ENCODE measurements at places on chromosomes 2 and 18.
A peak's percentile ranks its signal among the peaks of the same experiment; 100 is the strongest.

DNA sequence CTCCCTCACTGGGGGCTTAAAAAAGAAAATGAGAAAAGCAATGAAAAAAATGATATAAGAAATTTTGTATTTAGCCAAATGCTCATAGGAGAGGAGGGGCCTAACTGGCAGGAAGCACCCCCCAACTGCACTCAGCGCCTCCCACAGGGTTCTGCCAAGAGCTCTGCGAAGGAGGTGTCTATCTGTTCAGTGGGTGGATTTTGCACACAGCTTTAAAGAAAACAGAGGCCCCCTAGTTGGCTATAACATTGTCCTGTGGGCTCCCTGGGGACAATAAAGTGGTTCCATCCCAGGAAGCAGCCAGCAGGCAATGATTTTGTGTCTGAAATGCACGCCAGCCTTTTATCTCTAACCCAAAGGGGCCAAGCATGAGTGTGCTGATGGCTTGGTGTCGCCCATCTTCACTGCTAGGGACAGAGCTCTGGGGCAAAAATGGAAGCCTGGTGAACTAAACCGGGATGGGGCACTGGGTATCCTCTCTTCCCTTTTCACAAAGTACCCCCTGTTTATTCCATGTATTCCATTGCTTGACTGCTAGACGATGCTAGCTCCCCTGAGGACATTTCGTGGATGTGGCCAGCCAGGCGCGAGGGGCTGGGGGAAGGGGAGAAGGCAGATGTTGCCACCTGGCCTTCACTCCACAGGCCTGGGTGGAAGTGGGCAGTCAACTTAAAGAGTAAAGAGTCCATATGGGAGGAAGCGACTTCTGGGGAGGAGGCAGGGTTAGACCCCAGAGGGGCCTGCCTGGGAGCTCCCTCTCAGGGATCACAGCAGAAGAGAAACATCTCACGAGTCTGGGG is 205.7 kb downstream of the CYP26B1 start:
- DNase-seq, result no peak

DNA sequence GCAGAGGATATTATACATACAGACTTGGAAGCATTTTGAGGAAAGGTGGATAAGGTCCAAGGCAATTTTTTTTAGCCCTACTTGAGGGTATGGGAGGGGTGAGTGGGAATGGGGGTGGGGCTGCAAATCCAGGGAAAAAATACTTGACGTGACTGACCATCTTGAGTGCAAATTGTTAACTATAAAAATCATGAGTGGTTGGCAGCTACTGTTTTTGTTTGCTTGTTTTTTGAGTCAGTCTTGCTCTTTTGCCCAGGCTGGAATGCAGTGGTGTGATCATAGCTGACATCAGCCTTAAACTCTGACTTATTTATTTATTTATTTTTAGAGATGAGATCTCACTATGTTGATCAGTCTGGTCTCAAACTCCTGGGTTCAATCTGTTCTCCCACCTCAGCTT is 458.8 kb downstream of the PIK3C3 start:
- DNase-seq, result no peak

GRCh38 chr2:234373481-234374149 is 123.3 kb downstream of the ARL4C start:
- no peak for DNase-seq

- no peak for DNase-seq
These were observed 140.4 kb downstream of the RBMS1 start for GRCh38 chr2:160353166-160353565.

- no peak for DNase-seq
These were observed 222.0 kb downstream of the TMEM182 start for GRCh38 chr2:102983786-102984185.

DNA sequence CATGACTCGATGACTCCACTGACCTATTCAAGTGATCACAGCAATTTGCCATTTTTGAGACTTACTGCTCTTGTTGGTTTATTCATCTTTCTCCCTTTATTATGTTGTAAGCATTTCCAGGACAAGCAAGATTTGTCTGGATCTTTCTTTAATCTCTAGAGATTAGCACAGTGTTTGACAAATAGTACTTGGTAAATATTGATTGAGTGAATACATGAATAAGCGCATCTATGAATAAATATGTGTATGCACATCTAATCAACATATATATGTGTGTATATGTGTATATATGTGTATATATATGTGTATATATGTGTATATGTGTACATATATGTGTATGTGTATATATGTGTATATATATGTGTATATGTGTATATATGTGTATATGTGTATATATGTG is 7.3 kb downstream of the TMX3 start:
- DNase-seq, result no peak

DNA sequence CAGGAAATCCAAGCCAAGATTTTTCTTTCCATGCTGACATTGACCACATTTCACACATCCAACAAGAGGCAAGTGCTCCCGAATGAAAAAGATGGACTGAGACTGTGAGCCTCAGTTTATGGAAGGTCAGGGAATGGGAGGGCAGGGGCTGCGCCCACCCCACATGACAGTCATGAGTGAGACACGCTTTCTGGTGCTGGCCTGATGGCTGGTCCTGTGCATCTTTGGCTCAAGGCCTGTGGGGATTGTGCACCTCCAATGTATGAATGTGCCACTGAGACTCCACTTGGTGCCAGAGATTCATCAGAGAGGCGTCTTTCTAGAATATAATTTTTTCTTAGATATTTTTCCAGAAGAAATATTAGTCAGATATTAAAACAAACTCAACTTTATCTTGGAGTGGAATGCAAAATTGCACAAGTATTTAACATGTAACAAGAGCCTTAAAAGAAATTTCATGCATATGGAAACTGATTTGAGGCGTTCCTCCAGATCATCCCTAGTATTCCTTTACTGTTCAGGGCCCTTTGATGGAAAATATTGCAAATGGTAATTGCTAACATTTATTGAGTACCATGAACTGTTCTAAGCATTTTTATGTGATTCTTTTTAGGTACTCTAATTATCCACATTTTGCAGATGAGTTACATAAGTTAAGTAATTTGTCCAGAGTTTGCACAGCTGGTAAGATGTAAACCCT is 87.3 kb upstream of the GPR45 start:
- no peak for DNase-seq

DNA sequence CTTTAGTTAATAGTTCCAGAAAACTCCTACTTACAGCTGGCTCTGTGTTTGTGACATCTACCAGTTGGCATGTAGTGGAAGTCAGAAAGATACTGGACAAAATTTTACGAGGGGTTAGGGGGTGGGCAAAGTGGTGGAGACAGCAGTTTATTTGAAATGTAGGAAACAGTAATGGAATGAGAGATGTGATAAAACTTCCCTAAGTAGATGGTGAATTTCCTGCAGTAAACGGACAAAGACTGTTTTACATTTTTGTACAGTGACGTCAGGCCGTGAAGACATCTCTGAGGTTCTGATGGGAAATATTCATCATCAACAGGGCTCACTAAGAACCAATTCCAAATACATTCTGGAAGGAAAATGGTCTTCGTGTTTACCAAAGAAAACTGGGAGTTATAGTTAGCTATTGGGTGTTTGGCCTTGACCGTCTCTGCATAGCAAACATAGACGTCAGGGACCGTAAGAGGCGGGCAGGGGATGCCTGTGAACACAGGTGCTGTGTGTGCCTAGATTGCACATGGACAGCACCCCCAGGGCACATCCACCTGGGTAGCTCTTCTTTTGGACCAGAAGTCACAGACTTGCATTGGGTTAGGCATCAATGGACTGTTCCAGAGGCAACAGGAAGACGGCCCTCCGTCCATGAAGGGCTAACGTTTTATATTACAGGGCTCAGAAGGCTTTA is 131.5 kb downstream of the ZNF516 start:
- no peak for DNase-seq

GRCh38 chr2:147433822-147434221 is 411.0 kb upstream of the ACVR2A start:
- DNase-seq, result no peak

DNA sequence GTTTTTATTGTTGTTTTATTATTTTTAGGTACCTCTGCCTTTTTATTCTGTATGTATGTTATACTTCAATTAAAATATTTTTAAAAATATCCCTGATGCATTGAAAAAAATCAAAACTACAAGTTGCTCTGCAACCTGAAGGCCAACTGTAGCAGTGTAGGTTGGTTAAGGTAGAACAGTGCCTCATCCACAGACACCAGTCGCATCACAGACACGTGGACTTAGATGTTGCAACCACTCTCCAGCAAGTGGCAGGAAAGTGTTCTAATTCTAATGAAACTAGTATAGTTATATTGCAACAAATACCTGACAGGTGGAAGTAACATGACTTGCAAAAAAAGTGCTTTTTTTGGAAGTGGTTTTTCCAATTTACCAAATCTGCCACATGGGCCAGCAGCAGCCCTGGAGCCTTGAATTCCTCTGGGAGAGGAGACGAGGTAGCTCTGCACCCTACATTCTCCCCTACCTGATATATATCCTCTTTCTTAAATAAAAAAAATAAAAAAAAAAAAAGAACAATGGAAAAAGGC is 28.4 kb upstream of the SLC3A1 start:
- DNase-seq, result no peak

GRCh38 chr2:159968279-159968900 is 94.0 kb downstream of the PLA2R1 start:
- DNase-seq, result peak; percentile 32

DNA sequence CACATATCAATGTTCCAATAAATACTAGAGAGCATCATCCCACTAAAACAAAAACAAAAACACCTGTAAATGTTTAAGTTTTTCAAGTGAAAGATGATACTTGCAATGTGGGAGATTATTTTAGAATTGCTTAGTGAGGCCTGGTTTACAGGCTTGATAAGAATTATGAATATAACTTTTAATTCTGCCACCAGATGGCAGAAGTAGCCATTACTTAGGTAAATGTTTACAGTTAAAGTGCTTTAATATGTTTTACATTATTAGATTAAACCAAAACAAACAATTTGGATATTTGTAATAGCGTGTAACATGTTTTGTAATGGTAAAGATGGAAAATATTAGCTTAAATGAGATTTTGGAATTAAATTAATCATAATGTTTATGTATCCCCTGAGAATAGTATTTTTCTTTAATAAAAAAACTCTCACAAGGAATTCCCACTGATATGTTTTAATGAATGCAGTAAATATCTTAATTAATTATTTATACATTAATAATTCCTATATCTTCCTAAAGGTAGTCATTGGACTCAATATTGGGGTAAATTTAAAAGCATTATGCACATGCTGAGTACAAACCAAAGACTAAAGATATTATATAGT is 522.0 kb downstream of the SPAG16 start:
- DNase-seq, result no peak

GRCh38 chr2:118784860-118785259 is 62.6 kb downstream of the EN1 start:
- DNase-seq, result no peak

- DNase-seq, result no peak
These were observed 1345.8 kb upstream of the LRRTM1 start for GRCh38 chr2:81650048-81650971.

GRCh38 chr2:127951026-127951425 is 65.3 kb upstream of the AMMECR1L start:
- no peak for DNase-seq

DNA sequence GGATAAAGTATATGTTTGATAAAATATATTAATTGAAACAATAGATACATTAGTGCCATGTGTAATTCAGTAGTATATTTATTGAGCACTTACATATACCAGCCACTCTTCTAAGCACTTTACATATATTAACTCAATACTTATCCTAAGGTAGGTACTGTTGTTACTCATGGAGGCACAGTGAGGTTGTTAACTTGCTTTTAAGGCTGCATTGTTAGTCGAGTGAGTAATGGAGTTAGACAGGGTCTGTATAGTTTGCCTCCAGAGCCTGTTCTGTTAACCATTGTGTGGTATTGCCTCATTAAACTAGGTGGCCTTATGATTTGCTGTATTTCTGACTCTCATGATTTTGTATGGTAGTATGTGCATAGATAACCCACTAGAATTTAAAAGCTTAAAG is 44.2 kb downstream of the LCLAT1 start:
- no peak for DNase-seq

DNA sequence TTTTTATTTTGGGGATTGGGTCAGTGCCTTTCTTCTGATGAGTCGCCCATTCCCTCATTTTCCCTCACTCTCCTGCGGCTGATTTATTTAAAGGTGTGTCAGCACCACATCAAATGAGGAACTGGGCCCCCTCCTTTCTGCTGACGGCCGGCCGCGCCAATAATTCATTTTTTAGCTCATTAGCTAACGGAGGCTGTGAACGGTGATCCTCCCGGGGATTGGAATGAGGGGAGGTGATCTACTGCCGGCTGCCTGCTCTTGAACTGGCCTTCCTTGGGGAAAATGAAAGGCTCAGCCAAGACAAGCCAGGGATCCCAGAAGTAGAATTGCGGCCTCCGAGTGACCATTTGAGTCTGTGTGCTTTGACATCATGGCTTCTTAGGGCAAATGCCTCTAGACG is 54.2 kb downstream of the GBX2 start:
- no peak for DNase-seq

GRCh38 chr2:169143998-169144397 is 74.6 kb downstream of the DHRS9 start:
- no peak for DNase-seq

All from GDM1 (cell line).